Lung microvascular endothelial cell (primary cell): ENCODE measurements at places on chromosomes 12 and 14.

DNA sequence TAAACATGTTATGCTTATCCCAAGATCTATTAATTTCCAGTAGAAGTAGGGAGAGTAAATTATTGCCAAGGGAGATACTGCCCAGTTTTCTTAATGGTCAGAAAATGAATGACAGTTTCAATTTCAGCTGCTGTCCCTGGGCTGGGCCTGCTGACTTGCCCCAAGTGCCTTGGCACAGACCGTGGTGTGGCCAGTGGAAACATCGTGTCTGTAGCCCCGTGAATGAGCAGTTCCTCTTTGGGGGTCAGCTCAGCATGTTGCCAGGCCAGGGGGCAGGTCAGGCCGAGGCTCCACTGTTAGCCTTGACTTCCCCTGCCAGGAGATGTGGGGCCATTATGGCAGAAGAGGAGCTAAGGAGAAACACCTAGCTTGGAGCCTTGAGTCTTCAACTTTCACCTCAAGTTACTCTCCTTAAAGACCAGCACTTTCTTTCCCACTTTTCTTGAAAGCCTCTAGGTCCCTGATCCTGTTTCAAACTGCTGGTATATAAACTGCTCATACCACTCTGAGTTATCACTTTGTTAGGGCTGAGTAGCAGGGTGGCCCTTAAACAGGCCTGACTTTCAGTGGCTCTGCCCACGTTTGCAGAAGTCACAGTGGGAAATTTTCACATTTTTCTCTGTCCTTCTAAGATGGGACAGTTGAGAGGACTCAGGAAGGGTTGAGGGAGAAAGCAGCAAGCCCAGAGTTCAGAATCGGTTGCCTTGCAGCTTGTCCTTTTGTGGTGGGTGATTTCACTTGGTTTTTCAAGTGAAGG is 73.2 kb downstream of the SUSD6 start:
- DNase-seq = peak; percentile 17

GRCh38 chr14:59305836-59306555 is 117.5 kb downstream of the DAAM1 start:
- peak; percentile 32 for DNase-seq

DNA sequence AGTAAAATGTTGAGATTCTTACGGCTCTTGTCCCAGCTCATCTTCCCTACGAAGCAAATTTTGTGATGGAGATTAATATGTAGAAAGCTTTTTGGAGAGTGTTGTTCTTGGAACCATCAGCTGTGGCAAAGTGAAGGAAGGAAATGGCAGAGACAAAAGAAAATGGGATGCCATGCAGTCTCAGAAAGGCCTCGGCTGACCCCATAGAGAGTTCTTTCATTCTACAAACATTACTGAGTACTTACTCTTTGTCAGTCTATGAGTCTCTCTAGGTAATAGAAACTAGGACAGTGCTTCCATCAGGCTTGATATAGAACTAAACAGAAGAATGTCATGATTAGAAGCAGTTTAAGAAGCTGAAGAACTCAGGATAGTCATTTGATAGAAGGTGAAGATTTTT is 134.1 kb downstream of the PLEKHA5 start:
- peak; percentile 5 for DNase-seq

GRCh38 chr12:123284669-123285068 is 13.0 kb upstream of the CDK2AP1 start:
- DNase-seq = no peak

GRCh38 chr14:100823413-100824080 is 2.4 kb upstream of the MEG3 start:
- no peak for DNase-seq

GRCh38 chr12:108589840-108590229 is 8.0 kb downstream of the TMEM119 start:
- DNase-seq = no peak

- no peak for DNase-seq
These were observed 14.7 kb downstream of the MMAB start for GRCh38 chr12:109558374-109559199.

- no peak for DNase-seq
These were observed 59.0 kb upstream of the ARID2 start for GRCh38 chr12:45670346-45671065.

- DNase-seq = no peak
These were observed 161.1 kb downstream of the NUAK1 start for GRCh38 chr12:105977652-105978051.

DNA sequence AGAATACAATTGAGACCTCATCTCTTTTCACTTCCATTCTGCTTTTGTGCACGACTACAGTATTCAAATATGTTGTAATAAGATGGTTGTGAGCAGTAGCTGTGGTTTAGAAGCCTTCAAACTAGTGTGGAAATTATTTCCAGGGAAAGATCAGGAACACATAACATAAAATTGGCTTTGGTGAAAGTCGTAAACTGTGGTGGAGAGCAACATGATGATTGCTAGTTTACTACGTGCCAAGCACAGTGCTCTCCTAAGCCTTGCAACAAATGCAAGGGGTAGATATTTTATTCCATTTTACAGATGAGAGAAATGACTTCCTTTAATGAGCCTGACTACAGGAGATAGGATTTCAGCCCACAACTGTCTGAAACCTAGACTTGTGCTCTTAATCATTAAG is 172.4 kb upstream of the LMNTD1 start:
- DNase-seq = no peak

DNA sequence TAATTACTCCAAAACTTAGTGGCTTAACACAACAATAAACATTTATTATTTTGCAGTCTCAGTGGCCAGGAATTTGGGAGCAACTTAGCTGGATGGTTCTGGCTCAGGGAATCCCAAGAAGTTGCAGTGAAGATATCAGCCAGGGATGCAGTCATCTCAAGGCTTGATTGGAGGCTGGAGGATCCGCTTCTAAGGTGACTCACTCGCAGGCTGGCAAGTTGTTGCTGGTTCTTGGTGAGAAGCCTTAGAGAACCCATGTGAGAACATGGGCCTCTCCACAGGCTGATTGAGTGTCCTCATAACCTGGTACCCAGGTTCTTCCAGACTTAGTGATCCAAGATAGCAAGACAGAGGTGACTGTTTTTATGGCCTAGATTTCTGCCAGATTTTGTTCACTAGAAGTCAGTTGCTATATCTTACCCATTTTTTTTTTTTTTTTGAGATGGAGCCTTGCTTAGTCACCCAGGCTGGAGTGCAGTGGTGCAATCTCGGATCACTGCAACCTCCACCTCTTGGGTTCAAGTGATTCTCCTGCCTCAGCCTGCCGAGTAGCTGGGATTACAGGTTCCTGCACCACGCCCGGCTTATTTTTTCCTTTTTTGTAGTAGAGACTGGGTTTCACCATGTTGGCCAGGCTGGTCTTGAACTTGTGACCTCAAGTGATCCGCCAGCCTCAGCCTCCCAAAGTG is 32.5 kb downstream of the BRMS1L start:
- no peak for DNase-seq

- no peak for DNase-seq
These were observed 96.2 kb downstream of the BBS10 start for GRCh38 chr12:76252031-76252430.

DNA sequence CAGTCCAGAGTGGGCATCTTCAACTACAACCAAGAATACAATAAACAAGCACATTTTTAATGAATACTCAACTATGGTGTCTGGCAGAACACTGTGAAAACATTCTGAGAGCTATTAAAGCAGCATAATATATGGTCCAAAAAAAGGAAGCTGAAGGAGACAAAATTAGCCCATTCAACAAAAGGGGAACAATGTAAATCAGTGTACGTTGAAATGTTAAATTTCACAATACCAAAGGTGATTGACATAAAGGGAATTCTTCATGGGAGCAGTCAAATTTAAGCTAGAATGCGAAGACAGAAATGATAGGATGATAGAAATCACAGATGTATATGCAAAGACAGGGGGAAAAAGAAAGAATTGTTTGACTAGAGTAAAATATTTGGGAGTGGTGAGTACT is 41.3 kb upstream of the SYCP3 start:
- DNase-seq = no peak

- DNase-seq = peak; percentile 65
These were observed 17.8 kb downstream of the TAS2R50 start for GRCh38 chr12:10968765-10969456.
